ENCODE measurements at places on chromosomes 3 and 15.

GRCh38 chr3:139353920-139354556, 10.2 kb downstream of the MRPS22 start:
- DNase-seq, result no peak

DNA sequence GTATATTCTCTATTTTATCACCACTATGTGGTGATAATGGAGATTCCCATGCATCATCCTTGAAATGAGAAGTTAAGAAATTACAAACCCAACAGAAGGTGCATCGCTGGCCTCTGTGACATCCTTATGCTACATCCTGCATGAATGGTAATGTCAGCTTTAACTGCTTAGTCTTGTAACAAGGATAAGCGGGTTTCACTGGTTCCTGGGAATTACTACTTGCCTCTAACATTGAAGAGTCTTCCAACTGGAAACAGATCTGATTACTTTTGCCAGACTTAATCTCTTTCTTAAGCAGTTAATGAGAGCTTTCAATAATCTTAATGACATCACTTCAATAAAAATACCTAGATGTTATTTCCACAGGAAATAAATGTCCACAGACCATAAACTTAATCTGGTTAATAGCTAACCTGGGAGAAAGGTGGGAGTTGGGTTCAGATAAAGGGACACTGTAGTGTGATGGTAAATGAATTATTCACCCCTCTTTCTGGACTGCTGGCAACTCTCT, 44.0 kb downstream of the FMN1 start:
- no peak for DNase-seq

GRCh38 chr3:82342521-82342920, 581.1 kb upstream of the GBE1 start:
- DNase-seq, result no peak

GRCh38 chr3:33016846-33017405, 65.5 kb downstream of the CCR4 start:
- no peak for DNase-seq

DNA sequence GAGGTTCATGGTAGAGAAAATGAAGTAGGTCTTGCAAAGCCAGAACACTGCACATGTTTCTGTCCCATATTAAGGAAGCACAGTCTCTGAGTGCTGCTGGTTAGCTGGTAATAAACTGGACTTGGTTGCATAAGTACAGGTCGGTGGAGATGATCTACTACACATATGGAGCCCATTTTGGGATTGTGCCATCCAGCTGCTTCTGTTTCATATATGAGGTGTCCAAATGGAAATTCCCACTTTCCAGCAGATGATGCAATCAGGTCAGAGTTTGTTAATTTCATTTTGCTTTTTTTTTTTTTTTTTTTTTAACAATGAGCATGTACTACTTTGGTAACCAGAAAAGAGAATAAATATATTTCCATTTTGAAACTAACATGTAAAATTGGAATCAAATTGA, 122.6 kb downstream of the SATB1 start:
- DNase-seq, result no peak

DNA sequence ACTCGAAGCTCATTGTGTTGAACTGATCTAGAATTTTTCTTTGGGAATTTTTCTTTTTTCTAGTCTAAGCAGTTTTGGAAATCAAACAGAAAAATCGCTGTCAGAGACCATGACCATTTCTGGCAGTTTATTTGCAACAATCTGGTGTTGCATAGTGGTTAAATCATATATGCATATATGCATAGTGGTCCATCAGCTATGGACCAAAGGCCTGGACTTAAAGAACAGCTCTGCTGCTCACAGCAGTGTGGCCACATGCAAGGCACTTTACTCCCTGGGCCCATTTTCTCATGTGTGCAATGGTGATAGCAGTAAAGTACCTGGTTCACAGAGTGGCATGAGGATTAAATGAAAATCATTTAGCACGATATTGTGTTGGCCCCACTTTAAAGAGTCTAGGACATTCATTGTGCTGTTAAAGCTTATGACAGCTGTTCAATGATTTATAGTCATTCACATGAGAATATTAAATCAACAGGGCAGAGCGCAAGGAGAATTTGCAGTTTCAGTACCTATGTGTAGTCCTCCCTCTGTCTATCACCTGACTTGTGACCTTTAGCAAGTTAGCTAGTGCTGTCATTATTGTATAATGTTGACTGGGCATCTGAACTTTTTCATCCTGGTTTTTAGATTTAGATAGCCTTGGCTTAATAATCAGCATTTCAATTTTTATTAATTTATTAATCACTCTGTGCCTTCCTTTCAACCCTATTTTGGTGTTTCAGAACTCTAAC, 46.4 kb downstream of the BLM start:
- no peak for DNase-seq

GRCh38 chr3:138915503-138916498, 31.1 kb downstream of the FOXL2 start:
- DNase-seq, result peak; percentile 75

GRCh38 chr3:114454551-114455251, 160.9 kb downstream of the TIGIT start:
- DNase-seq, result no peak

GRCh38 chr15:86229936-86230335, 150.3 kb downstream of the AGBL1 start:
- no peak for DNase-seq

- DNase-seq, result no peak
Measured at GRCh38 chr3:56025326-56025725, 442.9 kb downstream of the ERC2 start.

GRCh38 chr3:154900816-154901215, 179.3 kb upstream of the MME start:
- no peak for DNase-seq

GRCh38 chr3:119245778-119246177, 5.1 kb upstream of the B4GALT4 start:
- no peak for DNase-seq

DNA sequence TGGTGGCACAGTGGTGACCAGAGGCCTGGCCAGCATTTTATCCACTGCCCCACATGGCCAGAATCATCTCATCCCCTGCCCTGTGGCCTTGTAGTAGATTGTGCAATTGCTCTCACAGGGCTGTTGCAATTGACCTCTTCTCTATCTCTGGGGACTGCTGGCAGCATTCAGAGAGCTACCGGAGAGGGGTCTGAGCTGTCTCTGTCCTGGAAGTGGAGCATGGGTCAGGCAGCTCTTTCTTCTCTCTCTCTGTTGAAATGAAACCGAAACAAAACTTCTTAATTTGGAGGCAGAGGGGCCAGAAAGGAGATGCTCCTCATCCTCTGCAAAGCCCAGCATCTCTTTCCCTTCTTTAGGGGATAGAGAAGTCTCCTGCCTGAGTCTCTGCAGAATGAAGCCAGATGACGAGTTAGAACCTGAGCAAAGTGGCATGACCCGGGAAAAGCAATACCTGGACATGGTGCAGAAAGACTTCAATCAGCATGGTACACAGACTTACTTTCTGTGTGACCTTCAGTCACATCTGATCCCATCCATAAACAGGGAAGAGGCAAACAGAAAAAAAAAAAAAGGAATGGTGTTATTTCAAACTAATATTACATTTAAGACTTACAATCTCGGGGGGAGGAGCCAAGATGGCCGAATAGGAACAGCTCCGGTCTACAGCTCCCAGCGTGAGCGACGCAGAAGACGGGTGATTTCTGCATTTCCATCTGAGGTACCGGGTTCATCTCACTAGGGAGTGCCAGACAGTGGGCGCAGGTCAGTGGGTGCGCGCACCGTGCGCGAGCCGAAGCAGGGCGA, 144.5 kb upstream of the BCL6 start:
- DNase-seq, result no peak

DNA sequence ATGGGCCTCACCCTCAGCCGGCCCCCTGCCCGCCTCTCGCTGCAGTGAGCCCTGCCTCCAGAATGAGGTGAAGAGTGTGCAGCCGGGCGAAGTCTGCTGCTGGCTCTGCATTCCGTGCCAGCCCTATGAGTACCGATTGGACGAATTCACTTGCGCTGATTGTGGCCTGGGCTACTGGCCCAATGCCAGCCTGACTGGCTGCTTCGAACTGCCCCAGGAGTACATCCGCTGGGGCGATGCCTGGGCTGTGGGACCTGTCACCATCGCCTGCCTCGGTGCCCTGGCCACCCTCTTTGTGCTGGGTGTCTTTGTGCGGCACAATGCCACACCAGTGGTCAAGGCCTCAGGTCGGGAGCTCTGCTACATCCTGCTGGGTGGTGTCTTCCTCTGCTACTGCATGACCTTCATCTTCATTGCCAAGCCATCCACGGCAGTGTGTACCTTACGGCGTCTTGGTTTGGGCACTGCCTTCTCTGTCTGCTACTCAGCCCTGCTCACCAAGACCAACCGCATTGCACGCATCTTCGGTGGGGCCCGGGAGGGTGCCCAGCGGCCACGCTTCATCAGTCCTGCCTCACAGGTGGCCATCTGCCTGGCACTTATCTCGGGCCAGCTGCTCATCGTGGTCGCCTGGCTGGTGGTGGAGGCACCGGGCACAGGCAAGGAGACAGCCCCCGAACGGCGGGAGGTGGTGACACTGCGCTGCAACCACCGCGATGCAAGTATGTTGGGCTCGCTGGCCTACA, 8.5 kb downstream of the GRM2 start:
- no peak for DNase-seq

DNA sequence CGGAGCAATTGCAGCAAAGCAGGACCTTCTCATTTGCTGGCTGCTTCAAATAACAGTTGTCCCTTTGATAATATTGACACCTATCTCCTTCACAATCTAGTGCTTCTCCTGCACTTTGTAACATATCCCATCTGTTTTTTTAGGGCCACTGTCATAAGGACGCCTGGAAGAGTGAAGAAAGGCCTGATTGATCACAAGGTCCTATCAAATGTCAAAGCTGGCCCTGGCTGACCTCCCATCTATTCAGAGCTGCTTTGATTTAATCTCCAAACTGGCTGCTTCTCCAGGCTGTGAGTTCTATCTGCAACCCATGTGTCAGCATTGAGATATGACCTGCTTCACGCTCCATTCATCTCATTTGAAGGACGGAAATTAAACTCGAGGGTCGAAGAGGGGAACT, 601.2 kb upstream of the KCNMB2 start:
- no peak for DNase-seq

GRCh38 chr3:129577366-129577765, 29.1 kb downstream of the PLXND1 start:
- no peak for DNase-seq

DNA sequence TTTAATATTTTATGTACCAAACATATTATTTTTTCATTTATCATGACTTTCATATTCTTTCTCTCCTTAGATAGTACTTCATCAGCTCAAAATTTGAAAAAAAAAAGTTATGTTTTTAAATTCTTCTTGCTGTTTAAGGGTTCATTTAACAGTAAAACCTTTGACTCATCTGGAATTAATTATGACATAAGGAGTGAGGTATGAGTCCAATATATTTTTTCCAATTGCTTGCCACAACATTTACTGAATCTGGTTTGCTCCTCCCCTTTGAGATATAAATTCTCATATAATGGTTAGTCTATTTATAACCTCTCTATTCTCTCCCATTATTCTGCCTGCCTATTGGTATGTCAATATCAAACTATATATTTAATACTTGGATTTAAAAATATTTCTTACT, 387.8 kb downstream of the TUSC7 start:
- DNase-seq, result no peak

GRCh38 chr3:59710554-59710953, 660.7 kb upstream of the CFAP20DC start:
- no peak for DNase-seq

- DNase-seq, result no peak
Measured at GRCh38 chr3:162337630-162338029, 841.0 kb downstream of the OTOL1 start.

GRCh38 chr3:4496087-4496452, 2.9 kb downstream of the ITPR1 start:
- no peak for DNase-seq

GRCh38 chr3:51983578-51984268, 388 bp downstream of the ACY1 start:
- DNase-seq, result no peak

GRCh38 chr15:64581408-64581761, 121.0 kb downstream of the ZNF609 start:
- no peak for DNase-seq

- DNase-seq, result no peak
Measured at GRCh38 chr15:53982071-53982680, 3.9 kb downstream of the UNC13C start.

DNA sequence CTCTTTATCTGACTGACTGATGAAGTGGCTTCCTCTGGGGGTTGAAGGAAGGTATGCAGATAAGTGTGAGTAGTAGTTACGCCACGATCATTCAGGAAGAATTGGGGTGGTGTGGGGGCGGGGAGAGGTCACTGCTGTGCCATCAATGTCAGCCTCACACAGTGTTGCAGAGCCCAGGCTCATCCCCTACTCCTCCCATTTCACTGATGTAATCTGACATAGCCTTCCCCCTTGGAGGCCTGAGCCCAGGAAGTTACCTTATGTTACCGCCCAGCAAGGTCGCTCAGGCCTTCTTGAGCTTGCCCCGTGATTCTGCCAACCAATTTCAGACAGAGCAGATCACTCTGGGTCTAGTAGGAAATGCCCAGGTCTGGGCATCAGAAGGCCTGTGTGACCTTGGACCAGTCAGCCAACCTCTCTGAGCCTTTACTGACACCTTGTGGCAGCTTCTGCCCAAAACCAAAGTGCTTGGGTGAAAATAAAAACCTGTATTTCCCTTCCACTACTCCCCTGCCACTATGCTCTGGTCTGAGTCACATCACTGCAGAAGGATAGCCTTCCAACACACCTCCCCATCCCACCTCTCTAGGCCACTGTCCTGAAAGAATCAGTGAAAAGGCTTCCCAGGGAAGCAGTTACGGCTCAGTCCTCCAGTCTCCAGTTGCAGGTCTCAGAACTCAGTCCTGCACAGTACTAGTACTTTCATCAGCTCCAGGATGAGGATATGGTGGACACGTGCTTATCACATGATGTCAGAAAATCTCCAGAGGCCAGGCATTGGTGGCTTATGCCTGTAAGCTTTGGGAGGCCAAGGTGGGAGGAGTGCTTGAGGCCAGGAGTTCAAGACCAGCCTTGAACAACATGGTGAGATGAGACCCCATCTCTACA, 28.1 kb upstream of the INSYN1 start:
- DNase-seq, result no peak

DNA sequence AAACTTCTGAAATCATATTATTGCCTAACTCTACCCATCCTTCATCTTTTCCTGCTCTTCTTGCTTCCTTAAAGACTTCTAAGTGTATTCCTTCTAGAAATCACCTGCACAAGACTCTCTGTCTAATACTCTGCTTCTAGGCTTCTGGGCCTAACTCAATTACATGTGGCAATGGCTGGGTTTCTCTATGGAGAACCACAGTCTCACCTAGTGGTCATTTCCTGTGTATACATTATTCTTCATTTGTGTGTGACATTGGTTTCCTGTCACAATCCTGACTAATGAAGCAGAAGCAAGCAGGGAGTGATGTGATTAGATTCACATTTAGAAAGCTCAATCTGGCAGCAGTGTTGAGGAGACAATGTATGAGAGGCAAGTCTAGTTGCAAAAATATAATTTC, 16.9 kb upstream of the CLDN1 start:
- DNase-seq, result no peak

DNA sequence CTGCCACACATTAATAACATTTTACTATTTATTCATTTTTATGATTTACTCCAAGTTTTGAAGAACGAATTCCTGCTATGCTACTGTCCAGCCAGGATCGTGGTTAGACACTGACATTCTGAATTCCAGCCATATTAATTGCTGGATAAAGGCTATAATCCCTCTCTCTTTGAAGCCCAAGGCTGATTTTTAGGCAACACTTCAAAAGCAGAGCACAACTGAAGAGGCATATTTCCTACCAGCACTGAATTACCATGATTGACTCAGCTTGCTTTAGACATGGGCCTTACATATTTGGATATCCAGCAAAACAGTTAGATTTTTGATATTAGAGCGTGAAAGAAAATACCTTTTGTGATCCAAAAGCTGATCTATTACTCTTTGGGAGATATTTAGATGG, 205.0 kb downstream of the ZIC1 start:
- no peak for DNase-seq

Measured in activated T-cell treated with anti-CD3 and anti-CD28 coated beads for 1 hour (primary cell).